Activated naive CD8-positive, alpha-beta T cell treated with anti-CD3 and anti-CD28 coated beads for 36 hours (primary cell): ENCODE measurements at places on chromosomes 7 and 10. TPM values are rescaled to one million over a fixed set of nuclear protein-coding genes. Genes with fewer than 3 reads are reported as not detected.

DNA sequence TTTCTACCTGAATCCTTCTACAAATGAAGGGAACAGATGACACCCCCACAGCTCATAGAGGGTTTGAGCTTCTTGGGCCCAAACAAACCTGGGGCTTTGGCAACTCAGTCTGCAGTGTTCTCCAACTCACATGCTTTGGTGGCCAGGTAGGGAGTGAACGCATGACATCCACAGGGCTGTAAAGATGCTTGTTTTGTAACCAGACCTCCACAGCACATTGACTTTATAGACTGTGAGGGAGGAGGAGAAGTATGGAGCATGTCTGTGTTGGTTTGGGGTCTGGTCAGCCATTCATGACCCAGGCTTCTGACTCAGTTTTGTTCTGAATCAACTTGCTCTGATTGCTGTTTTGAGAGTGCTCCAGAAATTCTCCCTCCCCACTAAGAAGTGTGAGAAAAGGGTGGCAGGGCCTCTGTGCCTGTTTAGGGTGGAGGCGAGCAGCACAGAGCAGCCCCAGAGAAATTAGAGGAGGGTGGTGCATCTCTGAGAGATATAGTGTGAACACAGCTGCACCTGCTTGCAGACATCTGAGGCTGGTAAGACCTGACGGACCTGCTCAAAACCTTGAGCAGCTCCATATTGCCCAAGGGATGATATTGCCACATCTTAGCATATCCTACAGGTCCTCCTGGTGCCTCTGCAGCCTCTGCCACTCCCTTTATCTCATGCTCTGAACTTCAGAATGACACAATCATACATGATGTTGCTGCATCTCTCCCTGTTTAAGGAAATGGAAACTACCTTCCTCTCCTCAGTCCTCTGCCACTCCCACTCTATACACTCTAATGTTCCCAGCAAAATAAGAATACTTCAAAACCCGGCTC lies 287.7 kb downstream of the ABCA13 start:
- no peaks in the 10 kb centered on the region for H3K4me1 ChIP-seq
- no peak overlapping the region for H3K27ac ChIP-seq
- H3K27me3 ChIP-seq = peaks cover 3% of the 10 kb centered on the region
- no peaks in the 10 kb centered on the region for H3K36me3 ChIP-seq
- H3K4me3 ChIP-seq = no peak overlapping the region

The AKR1B15 gene
- total RNA-seq = not detected

DNA sequence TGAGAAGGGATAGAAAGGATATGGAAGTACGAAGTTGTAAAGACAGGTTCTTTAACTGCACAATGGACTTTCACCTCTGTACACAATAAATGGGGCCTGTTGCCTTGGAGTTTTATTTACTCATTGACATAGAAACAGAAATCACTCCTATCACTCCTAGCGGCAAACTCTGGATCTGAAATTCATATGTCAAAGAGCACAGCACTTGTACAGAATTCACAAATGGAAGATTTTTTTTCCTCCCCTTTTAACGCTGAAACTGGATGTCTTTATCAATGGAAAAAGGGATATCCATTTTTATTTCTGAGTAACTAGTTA lies 18.2 kb downstream of the NT5C3A start:
- peaks cover 2% of the 10 kb centered on the region for H3K36me3 ChIP-seq
- H3K4me1 ChIP-seq = peaks cover 42% of the 10 kb centered on the region
- DNase-seq = no peak

The EPHB6 gene
- 10.0 TPM for total RNA-seq

- no peak overlapping the region for H3K27ac ChIP-seq
- no peaks in the 10 kb centered on the region for H3K36me3 ChIP-seq
- H3K27me3 ChIP-seq = no peaks in the 10 kb centered on the region
- no peak overlapping the region for H3K4me3 ChIP-seq
- peaks cover 19% of the 10 kb centered on the region for H3K4me1 ChIP-seq
Observed at GRCh38 chr10:31978156-31978483, 49.5 kb upstream of the ARHGAP12 start.

GRCh38 chr7:49497471-49497870 lies 276.0 kb upstream of the VWC2 start:
- H3K27me3 ChIP-seq = no peaks in the 10 kb centered on the region
- DNase-seq = no peak
- no peaks in the 10 kb centered on the region for H3K36me3 ChIP-seq
- no peaks in the 10 kb centered on the region for H3K4me1 ChIP-seq

The PRF1 gene
- 46.9 TPM for total RNA-seq

GRCh38 chr10:110458266-110458920 lies 39.3 kb upstream of the DUSP5 start:
- H3K27me3 ChIP-seq = no peaks in the 10 kb centered on the region
- no peak for DNase-seq
- H3K4me1 ChIP-seq = peaks cover 24% of the 10 kb centered on the region

- no peaks in the 10 kb centered on the region for H3K27me3 ChIP-seq
- H3K4me3 ChIP-seq = peak overlapping the region; percentile 50
- H3K27ac ChIP-seq = peak overlapping the region; percentile 82
- peaks cover 41% of the 10 kb centered on the region for H3K4me1 ChIP-seq
- peaks cover 29% of the 10 kb centered on the region for H3K36me3 ChIP-seq
Observed at GRCh38 chr10:16777473-16778370, 39.5 kb downstream of the RSU1 start.

DNA sequence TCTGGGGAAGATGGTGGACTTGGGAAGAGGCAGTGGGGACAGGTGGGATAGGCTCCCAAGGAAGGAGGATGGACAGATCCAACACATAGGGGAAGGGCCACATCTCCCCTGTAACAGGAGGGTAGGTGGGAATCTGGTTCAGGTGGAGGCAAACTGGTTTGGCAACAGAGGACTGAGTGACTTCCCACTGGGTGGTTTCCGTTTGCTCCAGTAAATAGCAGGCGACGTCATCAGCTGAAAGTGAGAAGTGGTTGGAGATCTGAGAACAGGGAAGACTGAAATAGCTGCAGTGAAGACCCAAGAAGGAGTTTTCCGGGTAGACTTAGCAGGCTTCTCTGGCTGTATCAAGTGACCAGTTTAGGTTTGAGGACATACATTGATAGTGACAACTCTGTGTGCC lies 504.4 kb downstream of the GALNT17 start:
- H3K36me3 ChIP-seq = no peaks in the 10 kb centered on the region
- H3K27me3 ChIP-seq = peaks cover 3% of the 10 kb centered on the region

- no peak overlapping the region for H3K27ac ChIP-seq
- no peak for DNase-seq
- peaks cover 43% of the 10 kb centered on the region for H3K27me3 ChIP-seq
- H3K4me3 ChIP-seq = no peak overlapping the region
- H3K4me1 ChIP-seq = peaks cover 11% of the 10 kb centered on the region
Observed at GRCh38 chr7:30684351-30684750, 2.1 kb upstream of the CRHR2 start.

The IFRD1 gene
- 53.5 TPM for total RNA-seq

GRCh38 chr7:94698275-94698674 lies 42.3 kb upstream of the SGCE start:
- no peaks in the 10 kb centered on the region for H3K4me1 ChIP-seq
- no peak overlapping the region for H3K27ac ChIP-seq

- no peaks in the 10 kb centered on the region for H3K36me3 ChIP-seq
- no peak overlapping the region for H3K27ac ChIP-seq
- no peak overlapping the region for H3K4me3 ChIP-seq
- no peak for DNase-seq
- peaks cover 5% of the 10 kb centered on the region for H3K27me3 ChIP-seq
Observed at GRCh38 chr7:110397927-110398660, 692.8 kb upstream of the LRRN3 start.

The CEP55 gene
- total RNA-seq = 47.6 TPM

DNA sequence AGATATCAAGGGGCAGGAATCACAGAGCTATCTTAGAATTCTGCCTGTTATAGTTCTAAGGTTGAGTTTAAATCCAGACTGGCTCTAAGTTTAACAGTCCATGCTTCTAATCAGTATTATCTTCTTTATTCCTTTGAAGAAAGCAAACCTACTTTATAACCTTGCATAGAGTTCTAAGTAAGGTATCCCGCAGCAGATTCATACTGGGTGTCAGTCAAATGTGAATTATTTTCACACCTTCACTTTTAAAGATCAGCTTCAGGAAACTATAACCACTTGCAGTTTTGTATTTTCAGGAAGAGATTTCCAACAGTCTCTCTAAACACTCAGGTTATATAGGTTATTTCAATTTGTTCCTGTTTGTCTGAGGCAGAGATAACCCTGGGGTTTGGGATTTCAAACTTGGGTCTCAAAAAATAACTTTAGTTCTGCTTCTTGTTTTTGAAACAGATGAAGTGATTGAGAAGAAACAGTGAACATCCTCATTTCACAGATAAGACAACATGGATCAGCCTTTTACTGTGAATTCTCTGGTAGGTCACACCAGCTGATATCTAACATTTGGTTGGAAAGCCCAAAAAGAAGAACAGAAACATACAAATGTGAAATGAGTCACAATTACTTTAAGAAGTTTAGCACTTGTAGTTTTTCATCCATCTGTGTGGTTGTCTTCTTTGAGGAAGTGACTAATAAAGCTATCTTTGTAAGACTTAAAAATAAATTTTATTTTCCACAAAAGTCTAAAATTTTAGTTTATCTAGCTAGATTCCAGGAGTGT lies 21.4 kb downstream of the STAMBPL1 start:
- H3K4me3 ChIP-seq = peak overlapping the region; percentile 65
- DNase-seq = no peak
- H3K27me3 ChIP-seq = no peaks in the 10 kb centered on the region
- peaks cover 49% of the 10 kb centered on the region for H3K36me3 ChIP-seq
- peaks cover 58% of the 10 kb centered on the region for H3K4me1 ChIP-seq
- peak overlapping the region; percentile 96 for H3K27ac ChIP-seq

DNA sequence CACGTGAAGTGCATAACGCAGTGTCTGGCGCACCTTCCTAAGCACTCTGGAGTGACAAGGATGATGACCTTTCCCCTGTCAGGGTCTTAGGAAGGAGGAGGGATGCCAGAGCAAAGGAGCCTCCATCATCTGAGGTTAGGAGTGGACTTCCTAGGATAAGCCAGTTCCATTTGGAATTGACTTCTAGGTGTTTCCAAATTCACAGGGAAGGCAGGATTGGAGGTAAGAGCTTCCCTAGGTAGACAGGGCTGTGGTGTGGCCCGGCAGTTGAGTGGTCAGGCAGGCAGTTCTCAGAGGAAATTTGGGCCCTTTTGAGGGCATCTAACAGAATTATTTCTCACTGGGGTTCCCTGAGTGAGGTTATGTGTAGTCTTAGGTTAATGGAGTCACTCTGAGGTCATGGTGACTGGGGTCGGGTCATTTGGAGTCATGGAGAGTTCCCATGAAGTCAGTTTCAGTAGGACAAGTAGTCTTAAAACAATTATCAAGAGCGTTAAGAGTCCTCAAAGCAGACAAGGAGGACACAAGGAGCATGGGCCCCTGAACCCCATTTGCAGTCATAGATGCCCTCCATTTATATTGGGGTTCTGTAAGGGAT lies 8.2 kb downstream of the PPIF start:
- H3K4me3 ChIP-seq = no peak overlapping the region
- no peak for DNase-seq
- H3K36me3 ChIP-seq = peaks cover 49% of the 10 kb centered on the region
- peak overlapping the region; percentile 7 for H3K27ac ChIP-seq

DNA sequence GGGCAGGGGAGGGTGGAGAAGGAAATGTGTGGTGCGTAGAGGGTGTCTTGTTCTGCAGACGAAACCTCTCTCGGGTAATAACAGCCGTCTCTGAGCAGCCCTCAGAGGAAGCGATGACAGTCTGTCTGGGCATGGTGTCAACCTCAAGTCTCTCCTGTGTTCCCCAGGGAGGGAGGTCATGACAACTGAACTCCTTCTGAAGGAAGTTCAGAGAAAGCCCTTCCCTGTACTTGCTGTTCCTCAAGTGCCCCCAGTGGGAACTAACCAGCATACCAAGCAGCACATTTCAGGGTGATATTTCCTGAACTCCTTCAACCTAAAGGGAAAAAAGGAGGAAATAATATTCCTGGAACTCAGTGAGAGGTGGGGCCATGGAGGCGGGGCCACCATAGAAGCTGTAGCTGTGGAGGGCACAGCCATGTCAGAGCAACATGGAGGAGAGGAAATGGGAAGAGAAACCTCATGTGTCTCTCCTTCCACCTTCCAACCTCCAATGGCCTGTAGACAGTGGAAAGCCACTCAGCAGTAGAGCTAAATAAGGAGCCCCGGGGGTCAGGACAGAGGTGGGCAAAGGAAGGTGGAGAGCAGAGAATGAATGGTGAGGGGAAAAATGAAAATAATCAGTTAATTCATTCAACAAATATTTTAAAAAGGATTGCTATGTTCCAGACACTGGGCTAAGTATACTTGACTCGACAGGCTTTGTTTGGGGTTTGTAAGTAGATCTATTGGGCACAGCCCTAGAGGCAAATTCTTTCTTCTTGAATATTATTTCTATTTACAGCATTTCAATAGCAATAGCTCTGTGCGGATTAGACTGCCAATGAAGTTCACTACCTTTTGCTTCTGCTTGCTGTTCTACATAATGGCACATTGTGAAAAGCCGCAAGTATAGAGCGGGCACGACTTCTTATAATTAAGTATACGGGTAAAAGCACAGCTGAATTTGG lies 61.0 kb upstream of the AOAH start:
- H3K4me3 ChIP-seq = peak overlapping the region; percentile 44
- peak overlapping the region; percentile 85 for H3K27ac ChIP-seq
- H3K4me1 ChIP-seq = peaks cover 72% of the 10 kb centered on the region

DNA sequence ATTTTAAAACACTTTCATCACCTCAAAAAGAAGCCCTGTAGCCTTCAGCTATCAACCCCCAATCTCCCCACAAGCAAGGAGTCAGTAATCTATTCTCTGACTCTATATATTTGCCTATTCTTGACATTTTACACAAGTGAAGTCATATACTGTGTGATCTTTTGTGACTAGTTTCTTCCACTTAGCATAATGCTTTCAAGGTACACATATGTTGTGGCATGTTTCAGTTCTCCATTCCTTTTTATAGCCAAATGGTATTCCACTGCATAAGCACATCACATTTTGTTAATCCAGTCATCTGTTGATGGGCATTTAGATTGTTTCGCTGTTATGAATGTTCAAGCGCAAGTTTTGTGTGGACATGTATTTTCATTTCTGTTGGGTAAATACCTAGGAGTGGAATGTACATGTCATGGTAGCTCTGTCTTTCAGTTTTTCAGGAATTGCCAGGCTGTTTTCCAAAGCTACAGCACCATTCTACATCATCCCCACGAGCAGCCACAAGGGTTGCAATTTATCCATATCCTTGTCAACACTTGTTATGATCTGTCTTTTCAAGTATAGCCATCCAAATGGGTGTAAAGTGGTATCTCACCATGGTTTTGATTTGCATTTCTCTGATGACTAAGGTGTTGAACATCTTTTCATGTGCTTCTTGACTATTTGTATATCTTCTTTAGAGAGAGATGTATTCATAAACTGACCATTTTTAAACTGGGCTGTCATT lies 405.6 kb downstream of the KCNMA1 start:
- no peak overlapping the region for H3K27ac ChIP-seq
- peaks cover 2% of the 10 kb centered on the region for H3K4me1 ChIP-seq
- peaks cover 4% of the 10 kb centered on the region for H3K27me3 ChIP-seq
- no peak for DNase-seq
- no peak overlapping the region for H3K4me3 ChIP-seq

- no peak overlapping the region for H3K27ac ChIP-seq
- H3K4me1 ChIP-seq = no peaks in the 10 kb centered on the region
- no peaks in the 10 kb centered on the region for H3K36me3 ChIP-seq
Observed at GRCh38 chr10:103082683-103083082, 110.4 kb downstream of the NT5C2 start.
